ENCODE measurements at places on chromosomes 16 and 17.
A peak's percentile ranks its signal among the peaks of the same experiment; 100 is the strongest.

- DNase-seq: no peak
Measured at GRCh38 chr16:73615071-73615940, 567.4 kb upstream of the ZFHX3 start.

DNA sequence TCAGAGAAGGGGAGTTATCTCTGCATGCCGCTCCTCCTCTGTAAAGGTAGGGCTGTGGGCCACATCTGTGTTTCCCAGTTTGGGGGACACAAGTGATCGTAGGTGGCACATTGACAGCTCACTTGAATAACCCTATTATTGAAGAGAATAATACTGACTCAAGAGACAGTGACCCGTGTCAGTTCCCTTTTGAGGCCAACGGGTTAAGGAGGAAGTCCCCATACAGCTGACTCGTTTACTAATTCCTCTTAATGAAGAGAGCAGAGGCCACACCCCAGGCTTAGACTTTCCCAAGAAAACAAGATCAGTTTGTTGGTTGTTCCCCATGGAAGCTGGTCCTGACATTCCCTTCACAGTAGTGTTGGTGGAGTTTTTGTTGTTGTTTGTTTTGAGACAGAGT lies 33.0 kb downstream of the IL4R start:
- no peak for DNase-seq

DNA sequence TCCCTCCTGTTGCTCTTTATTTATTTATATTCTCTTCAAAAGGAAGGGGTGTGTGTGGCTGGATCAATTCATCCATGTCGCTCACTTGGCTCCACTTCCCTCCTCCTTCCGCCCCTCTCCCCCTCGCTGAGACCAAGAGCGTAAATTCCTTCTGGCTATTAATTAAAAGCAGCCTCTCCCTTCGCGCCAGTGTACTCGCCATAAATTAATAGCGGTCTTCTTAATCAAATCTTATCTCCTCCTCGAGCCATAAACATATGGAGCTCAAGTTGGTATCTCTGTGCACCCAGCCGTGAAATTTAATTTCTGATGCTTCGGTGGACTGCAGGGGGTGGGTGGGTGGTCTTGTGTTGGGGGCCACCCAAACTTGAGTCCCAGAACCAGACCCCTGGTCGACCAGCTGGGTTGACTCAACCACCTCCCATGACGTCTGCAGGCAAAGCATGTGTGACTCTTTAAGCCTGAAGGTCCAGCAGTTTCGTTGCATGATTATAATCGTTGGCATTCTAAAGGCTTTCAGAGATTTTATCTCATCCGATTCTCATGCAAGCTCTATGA lies 57.9 kb downstream of the SDK2 start:
- DNase-seq: peak; percentile 83

GRCh38 chr16:66469291-66469946 lies 42.3 kb downstream of the BEAN1 start:
- DNase-seq: no peak

- DNase-seq: no peak
Measured at GRCh38 chr17:34306466-34306865, 12.8 kb upstream of the CCL8 start.

DNA sequence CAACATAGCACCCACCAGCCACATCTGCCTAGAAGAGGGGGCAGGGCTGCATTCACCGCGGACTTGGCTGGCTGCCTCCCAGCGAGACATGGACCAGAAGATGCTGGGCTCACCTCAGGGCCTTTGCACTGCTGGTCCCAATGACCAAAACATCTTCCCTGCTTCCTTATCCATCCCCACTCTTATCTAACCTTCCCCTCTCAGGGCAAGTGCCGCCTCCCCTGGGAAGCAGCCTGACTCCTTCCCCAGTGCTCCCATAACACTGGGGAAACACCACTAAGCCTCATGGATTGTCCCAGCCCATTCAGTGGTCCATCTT lies 5.7 kb downstream of the TMC6 start:
- DNase-seq: no peak

Data from NCI-H510A treated with DMSO at 0.1 percent for 48 hours (cell line).